Hematopoietic multipotent progenitor cell treated with erythropoietin and hydrocortisone succinate and interleukin-3 and kit ligand, for 17 days (in vitro differentiated cells): ENCODE measurements at places on chromosomes 6 and 20.

DNA sequence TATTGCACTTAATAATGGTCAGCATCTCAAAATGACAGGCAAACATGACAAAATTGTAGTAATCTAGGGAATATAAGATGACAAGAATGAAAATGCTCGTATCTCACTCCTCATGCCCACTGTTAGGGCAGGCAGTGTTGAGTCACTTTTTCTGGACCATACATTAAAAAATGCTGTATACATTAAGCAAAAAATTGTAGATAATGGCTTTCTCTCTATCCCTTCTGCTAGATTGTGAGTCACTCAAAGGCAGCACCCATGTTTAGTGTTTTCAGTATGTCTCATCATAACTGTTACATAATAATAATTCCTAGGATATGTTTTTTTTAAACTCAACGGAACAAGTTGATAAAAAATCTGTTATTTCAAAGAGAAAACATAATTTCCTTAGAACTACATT lies 199.3 kb downstream of the TENT5A start:
- no peak for DNase-seq

DNA sequence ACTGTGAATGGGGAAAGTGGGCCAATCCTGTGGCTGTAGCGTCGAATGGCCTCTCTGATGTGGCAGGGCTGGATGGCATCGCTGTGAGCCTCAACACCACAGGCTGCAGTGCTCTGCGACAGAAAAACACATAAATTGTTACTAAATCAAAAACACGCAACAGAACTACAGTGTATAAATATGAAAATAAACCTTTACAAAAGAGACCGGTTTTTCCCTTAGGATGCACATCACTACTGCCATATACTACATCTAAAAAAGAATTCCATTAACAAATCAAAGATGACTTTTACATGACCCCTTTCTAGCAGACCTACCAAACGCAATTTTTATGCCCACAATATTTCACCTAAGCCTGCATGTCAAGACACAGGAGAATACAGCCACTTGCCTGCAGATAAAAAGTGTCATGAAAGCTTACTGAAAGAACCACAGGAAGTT lies 395.5 kb upstream of the RUNX2 start:
- no peak for DNase-seq

DNA sequence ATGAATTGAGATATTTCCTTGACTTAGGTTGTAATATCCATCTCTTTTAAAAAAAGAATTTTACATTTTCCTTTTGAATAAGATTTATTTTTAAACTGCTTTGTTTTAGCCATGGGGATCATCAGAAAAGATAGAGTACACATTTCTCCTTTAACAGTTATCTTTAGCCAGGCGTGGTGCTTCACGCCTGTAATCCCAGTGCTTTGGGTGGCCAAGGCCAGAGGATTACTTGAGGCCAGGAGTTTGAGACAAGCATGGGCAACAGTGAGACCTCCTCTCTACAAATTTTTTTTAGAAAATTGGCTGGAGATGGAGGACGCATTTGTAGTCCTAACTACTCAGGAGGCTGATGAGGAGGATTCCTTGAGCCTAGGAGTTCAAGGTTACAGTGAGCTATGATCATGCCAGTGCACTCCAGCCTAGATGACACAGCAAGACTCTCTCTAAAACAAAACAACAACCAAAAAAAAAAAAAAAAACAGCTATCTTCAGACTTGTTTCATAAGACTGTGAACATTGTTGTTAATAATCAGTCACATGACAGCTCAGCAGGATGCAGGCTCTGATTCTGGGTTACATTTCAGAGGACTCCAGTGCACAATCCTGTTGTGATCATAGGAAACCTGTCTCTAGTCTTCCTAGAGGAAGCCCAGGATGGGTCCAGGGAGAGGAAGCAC lies 2.0 kb upstream of the SLC17A3 start:
- DNase-seq: no peak

- DNase-seq: no peak
Observed at GRCh38 chr6:158803733-158804143, 15.4 kb downstream of the EZR start.

- DNase-seq: no peak
Observed at GRCh38 chr6:164322533-164322932, 908.0 kb downstream of the QKI start.

DNA sequence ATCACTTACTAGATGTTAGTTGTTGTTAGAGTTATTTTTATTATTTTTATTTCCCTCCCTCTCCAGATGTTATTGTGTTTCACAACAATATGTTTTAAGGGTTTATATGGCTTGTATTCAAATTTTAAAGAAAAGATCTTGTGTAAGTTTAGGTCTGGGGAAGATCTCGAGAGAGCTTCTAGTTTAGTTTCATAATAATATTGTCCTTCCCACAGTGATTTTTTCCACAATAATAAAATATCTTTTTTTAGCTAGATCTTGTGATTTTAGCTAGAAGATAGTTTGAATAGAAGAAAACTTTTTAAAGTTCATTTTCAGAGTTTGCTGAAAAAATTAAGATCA lies 55.0 kb downstream of the ADGRG6 start:
- no peak for DNase-seq

GRCh38 chr6:23302514-23302913 lies 733.1 kb downstream of the HDGFL1 start:
- no peak for DNase-seq

DNA sequence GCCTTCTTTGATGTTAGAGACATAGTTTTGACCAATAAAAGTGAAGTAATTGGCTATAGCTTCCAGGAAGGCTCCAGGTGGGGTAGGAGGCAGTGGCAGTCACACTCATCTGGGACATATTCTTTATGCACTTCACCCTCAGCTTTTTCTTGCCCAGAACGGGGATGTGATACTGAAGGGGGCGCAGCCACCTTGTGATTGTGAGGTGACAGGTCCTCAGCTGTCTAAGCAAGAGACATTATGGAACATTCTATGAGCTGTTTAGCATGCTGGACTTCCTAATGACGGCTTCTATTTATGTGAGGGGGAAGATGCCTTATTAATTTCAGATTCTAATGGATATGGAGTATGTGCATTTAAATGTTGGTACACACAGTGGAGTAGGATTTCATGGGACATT lies 151.3 kb upstream of the ZFP64 start:
- DNase-seq: no peak

- no peak for DNase-seq
Observed at GRCh38 chr6:45728674-45729073, 287.0 kb downstream of the CLIC5 start.

- no peak for DNase-seq
Observed at GRCh38 chr20:59785986-59786795, 147.2 kb downstream of the SYCP2 start.

GRCh38 chr6:106789428-106790148 lies 160.2 kb downstream of the QRSL1 start:
- DNase-seq: no peak

GRCh38 chr20:33744773-33745385 lies 13.1 kb downstream of the ZNF341 start:
- no peak for DNase-seq

- no peak for DNase-seq
Observed at GRCh38 chr6:20711518-20711917, 177.3 kb downstream of the CDKAL1 start.

DNA sequence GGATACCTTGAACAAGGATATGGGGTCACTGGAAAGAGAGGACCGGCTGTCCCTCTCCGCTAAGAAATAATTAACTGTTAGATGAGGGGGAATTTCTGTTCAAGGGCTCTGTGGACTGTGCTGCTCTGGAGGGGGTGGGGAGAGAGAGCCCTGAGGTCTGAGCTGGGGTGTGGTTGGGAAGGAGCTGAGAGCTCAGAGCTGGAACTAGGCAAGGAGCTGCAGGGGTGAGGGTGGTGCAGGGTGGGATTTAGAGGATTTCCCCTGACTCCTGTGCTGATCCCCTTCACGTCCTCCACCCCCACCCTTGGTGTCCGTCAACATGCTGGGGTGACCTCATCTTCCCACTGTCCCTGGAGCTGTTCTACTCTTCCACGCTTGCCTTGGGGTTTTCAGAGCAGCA lies 52.5 kb downstream of the HLA-A start:
- no peak for DNase-seq

DNA sequence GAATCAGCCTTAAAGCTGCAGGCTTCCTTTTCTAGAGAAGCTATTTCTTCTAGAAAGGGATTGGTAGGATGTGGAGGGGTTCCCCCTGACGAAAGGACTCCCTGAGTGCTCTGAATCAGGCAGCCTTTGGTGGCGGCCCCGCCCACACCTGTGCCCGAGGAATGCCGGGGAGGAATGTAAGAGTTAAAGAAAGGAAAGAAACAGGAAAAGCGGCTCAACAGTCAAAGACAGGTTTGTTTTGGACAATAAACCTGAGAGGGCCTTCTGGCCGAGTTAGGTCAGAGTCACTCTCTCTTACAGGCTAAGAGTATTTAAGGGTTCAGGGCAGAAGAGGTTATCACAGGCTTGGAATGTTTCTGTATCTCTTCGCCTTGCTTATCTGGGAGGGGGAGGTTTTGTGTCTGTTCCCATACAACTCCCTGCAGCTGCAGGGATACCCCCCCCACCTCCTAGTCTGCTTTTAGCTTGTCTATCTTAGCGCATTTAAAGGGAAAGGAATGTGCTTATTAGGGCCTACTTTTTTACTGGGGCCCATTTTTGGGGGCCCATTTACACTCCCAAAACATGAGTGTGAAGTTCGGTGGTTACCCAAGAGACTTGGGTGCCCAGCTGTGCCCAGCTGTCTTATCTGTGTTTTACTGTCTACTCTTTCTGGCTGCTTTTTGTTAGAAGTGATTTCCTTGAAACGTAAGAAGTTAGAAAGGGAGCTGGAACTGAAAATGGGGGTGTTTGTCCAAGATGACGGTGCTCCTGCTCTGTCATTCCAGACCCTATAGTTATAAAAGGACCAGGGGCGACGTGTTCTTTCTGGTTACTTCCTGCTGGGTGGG lies 32.8 kb downstream of the DYNLT1 start:
- no peak for DNase-seq

DNA sequence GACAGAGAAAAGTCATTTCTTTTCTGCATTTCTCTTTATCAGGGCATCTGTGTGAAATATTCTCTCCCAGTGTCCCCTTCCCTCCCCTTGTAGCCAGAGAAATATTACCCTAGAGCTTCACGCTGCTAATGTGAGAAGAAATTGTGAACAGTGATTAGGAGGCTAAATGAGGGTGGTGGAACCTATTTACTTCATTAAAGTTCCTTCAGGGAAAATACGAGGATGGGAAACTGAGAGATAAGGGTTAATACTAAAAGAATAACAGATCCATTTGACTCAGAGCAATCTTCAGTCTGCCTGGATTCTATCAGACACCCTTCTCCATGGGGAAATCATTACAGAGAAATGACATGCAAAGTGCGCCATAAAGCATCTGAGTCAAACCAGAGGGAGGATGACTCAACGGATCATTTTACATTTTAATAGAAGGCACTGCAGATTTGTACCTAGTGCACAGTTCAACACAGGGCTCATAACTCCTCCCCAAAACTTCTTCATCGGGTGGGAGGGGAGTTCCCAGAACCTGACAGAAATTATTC lies 131.3 kb downstream of the GJA10 start:
- DNase-seq: no peak

DNA sequence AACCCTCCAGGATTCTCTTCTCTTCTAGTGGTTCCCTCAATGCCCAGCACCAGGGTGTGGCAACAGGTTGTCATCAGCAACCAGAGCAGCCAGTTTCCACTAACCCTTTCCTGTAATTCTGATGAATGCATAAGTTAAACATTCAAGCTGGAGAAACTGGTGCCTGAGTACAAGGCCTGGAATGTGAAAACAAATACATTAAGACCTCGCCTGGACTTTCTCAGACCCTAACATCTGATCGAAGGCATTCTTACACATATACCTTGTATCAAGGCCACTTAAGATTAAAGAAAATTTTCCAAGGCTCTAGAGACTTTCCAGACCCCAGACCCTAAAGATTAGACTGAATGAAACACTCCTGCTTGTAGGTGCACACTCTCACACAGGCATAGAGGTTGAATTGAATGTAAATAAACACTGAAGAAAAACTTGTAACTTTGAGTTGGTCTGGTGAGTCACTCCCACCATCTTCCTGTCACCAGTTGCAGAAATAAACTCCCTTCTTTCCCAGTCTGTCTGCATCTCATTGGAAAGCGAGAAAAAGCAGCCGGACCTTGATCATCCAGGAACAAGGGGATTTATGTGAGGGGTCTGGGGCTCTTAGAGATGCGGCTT lies 9.0 kb downstream of the LRP11 start:
- no peak for DNase-seq

DNA sequence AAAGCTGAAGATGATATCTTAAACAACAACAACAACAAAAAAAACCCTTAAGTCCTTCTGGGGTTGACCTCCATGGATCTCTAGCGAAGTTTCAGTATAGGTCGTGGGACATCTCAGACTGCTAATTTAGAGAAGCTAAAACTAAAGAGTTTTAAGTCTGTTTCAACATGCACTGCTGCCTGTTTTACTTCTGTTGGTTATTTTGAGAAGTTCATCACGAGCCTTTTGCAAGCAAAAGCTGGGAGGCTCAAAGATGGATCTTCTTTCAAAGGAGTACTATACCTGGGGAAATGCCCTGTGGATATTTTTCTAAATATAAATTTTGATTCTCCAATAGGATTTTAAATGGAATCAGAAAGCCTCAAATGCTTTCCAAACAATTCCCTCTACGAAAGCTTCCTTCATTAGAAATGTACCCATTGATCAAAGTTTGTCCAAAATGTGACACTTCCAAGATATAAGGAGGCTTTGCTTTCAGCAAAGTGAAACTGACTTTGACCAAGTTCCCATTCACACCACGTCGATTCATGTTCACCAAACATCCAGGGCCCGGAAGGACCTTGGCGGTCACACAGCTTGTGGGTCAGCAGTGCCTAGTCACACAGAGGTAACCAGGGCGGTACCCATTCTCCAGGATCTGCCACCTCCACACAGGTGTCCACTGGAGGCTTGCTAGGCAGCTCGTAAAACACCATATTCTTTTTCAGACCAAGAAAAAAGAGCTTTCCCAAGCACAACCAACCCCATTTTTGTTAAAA lies 94.7 kb upstream of the QKI start:
- no peak for DNase-seq

DNA sequence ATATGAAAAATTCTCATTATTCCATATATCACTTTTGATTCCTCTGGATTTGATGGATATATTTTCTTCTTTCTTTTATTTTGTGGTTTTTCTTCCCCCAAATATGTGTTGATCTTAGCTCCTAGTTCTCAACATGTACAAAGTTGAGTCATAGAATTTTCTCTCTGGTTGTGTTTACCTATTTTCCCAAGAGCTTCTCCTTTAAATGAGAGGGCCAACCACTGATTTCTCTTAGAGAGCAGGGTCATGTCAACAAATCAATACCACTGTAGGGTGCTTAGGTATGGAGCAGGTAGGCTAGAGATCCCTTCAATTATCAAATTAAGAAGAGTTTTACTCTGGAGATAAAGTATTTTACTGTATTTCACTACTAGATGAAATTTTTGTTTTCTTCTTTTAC lies 145.7 kb downstream of the BMP5 start:
- DNase-seq: no peak

DNA sequence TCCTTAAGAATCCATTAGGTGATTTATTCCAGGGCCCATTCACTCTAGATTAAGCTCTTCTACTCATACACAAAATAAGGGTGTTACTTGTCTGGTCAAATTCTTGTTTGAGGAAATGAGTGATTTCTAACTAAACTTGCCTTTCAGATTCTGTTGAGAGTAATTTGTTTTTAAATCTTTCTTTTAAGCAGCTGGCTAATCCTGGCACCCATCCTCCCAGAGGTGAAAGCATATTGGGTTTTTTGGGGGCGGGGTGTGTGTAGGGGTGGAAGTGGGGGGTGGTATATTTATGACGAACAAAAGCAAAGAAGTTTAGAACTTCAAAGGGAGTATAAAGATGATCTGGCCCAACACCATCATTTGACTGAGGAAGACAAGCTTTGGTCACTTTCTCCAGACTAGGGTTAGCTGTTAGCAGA lies 94.7 kb downstream of the RTN4IP1 start:
- DNase-seq: no peak

GRCh38 chr6:148565930-148566663 lies 180.7 kb upstream of the UST start:
- no peak for DNase-seq
